ENCODE measurements at places on chromosomes 5 and 9. TPM values are rescaled to one million over a fixed set of nuclear protein-coding genes. Genes with fewer than 3 reads are reported as not detected.

The SGCD gene
- 0.18 TPM for total RNA-seq

The MYMK gene
- total RNA-seq: not detected

The EIF4E1B gene
- not detected for total RNA-seq

The SCGB3A2 gene
- total RNA-seq: not detected

The MIGA2 gene
- total RNA-seq: 88.3 TPM

GRCh38 chr9:88936132-88936531 lies 55.1 kb upstream of the S1PR3 start:
- H3K36me3 ChIP-seq: peaks cover 14% of the 10 kb centered on the region
- H3K4me3 ChIP-seq: no peak overlapping the region
- no peaks in the 10 kb centered on the region for H3K4me1 ChIP-seq
- no peak overlapping the region for H3K27ac ChIP-seq
- no peak for DNase-seq

DNA sequence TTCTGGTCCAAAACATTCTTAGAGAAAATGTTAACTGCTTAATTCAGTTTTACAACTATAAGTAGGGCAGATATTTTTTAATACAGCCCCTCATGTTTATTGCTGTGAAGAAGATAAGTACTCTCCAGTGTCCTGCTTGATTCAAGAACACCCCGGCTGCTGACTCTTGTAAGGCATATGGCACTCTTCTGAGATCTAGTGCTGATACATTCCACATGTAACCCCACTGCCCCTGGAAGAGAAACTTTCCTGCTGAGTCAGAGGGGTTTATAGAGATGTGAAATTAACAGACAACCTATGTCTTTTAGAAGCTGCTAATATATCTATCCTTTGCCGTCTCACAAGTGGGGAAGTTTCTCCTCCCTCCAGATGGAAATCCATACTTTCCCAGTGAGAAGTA lies 1.0 kb upstream of the MINAR2 start:
- no peaks in the 10 kb centered on the region for H3K36me3 ChIP-seq
- no peaks in the 10 kb centered on the region for H3K4me1 ChIP-seq
- H3K27me3 ChIP-seq: no peaks in the 10 kb centered on the region
- H3K27ac ChIP-seq: no peak overlapping the region
- no peak overlapping the region for H3K4me3 ChIP-seq
- no peak for DNase-seq

DNA sequence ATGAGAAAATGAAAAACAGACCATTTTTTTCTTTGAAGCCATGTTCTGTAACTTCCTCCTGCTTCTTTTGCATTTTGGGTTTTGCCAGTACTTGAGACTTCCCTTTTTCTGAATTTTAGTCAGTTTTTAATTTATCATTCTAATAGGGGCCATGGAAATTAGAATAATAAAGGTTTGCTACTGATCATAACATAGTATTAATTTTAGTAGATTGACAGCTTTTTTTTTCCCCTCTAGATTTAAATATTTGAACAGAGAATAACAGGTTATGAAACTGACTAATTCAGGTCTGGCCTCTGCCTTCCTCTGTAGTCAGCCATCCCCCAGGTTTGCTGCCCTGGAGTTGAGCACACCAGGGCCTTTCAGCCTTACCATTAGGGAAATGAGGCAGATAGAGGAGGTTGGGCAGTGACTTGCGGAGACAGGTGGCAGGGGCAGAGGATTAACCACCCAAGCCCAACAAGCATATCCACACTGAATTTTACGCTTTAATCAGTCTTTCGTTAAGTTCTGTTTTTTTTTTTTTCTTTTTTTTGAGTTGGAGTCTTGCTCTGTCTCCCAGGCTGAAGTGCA lies 80.1 kb upstream of the TNFAIP8 start:
- H3K27me3 ChIP-seq: no peaks in the 10 kb centered on the region
- DNase-seq: no peak
- H3K27ac ChIP-seq: peak overlapping the region; percentile 94
- H3K4me1 ChIP-seq: peaks cover 95% of the 10 kb centered on the region

DNA sequence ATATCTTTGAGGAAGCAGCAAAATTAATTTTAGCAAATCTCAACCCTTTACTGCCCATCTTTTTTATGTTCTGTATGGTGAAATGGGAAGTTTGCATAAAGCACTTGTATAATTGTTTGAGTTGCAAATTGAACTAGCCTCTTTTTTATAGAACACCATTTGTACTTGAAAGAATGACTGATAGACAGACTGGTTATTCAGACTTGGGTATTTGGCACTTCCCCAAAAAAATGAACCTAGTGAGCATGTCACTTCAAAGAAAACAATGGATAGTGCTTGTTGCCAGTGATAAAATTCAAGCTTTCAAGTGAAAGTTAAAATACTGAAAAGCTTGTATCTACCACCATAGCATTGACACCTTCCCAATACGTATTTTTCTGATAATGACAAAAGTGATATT lies 115.8 kb downstream of the ERCC6L2 start:
- no peak overlapping the region for H3K4me3 ChIP-seq
- peaks cover 13% of the 10 kb centered on the region for H3K4me1 ChIP-seq
- no peaks in the 10 kb centered on the region for H3K27me3 ChIP-seq
- DNase-seq: no peak
- no peak overlapping the region for H3K27ac ChIP-seq
- peaks cover 33% of the 10 kb centered on the region for H3K36me3 ChIP-seq

- DNase-seq: no peak
- H3K27me3 ChIP-seq: peaks cover 2% of the 10 kb centered on the region
- no peak overlapping the region for H3K4me3 ChIP-seq
- no peaks in the 10 kb centered on the region for H3K4me1 ChIP-seq
Measured at GRCh38 chr9:127139071-127139731, 16.8 kb upstream of the ANGPTL2 start.
